Left ventricle myocardium superior (tissue), 1 donor: ENCODE measurements at places on chromosomes 12 and 14. TPM values are rescaled to one million over a fixed set of nuclear protein-coding genes. Genes with fewer than 3 reads are reported as not detected.

Gene LMNTD1
- not detected for total RNA-seq

- DNase-seq, result no peak
Observed at GRCh38 chr14:80560800-80561657, 349.7 kb upstream of the DIO2 start.

Gene SLC2A13
- 6.2 TPM for total RNA-seq

GRCh38 chr12:62808166-62808879 is 126.6 kb downstream of the PPM1H start:
- DNase-seq, result no peak

- DNase-seq, result no peak
Observed at GRCh38 chr14:57008534-57008933, 198.3 kb upstream of the OTX2 start.

DNA sequence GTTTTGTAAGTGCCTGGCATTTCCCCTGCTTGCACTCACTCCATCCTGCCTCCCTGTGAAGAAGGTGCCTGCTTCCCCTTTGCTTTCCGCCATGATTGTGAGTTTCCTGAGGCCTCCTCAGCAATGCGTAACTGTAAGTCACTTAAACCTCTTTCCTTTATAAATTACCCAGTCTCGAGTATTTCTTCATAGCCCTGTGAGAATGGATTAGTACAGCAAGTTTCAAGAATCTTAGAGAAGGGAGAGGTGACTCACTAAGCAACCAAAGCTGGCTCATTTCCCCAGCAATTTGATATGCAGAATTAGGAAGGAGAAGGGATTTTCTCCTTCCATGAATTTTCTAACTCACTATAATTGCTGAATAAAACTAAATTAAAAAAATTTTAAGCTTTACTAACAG is 251.0 kb upstream of the FOXG1 start:
- DNase-seq, result no peak

DNA sequence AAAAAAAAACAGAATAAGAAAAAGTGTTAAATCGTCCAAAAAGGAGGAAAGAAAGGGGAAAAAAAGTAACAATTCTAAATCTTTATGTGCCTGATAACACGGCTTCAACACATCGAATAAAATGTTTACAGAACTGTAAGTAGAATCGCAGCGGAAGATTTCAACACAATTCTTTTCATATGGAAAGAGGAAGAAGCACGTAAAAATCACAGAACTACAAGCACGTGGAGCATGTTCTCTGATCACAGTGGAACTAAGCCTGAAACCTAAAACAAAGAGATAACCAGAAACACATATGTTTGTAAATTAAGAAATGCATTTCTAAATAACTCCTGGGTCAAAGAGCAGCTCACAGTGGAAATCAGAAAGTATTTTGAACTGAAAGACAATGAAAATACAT is 8.7 kb downstream of the CLEC7A start:
- DNase-seq, result no peak

DNA sequence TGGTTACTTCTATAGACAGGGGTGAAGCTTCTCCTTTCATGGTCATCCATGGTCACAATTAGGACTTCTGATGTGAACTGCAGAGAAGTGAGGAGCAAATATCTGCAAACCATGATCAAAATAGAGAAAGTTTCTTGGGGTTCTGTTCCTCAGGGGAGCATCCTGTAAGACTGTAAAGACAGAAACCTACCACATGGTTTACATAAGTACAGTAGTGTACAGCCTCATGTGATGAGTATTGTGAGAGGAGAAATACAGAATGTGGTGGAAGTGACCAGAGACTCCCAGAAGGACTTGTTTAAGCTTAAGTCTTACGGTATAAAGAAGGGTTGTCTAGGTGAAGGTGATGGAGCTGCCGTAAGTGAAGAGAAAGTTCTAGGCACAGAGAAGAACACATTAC is 484.7 kb downstream of the LRIG3 start:
- no peak for DNase-seq

DNA sequence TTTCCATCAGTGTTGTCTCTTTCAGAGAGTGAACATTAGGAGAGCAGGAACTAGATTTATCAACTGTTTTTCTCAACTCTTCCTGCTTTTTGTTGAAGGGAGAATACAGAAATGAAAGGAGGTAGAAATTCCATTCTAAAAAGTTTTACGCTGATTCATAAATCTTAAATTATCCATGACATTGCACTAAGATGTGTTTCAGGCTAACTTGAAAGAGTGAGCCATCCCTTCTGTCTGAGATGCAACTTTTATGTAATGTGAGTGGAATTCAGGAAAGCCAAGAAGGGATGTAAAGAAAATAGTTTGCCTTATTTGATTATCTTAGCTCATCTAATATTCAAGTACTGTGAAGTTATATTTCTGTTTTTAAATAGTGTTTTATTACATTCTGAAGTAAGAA is 349.5 kb upstream of the RGS6 start:
- no peak for DNase-seq

Gene ANO4
- 0.32 TPM for total RNA-seq

DNA sequence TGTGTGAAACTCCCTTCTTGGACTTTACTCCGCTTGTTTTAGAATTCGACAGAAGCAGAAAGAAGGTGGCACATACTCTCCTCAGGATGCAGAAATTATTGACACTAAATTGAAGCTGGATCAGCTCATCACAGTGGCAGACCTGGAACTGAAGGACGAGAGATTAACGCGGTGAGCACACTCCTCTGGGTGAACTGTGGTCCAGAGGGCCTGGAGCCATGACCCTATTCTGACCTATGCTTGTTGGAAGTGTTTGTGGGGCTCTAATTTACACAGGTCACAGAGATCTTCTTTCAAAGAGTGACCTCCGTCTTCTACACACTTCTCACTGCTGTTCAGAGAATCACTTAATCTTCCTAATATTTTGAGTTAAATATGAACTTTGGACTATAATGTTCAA is 72.5 kb upstream of the MYF6 start:
- no peak for DNase-seq

Gene RNASE1
- total RNA-seq, result 283 TPM
